Gastroesophageal sphincter (tissue), 4 donors: ENCODE measurements at places on chromosomes 16 and 17. TPM values are rescaled to one million over a fixed set of nuclear protein-coding genes. Genes with fewer than 3 reads are reported as not detected.

Gene UBE2I
- 78.0 TPM for total RNA-seq

Gene C16orf96
- not detected for total RNA-seq

Gene GRB7
- 0.85 TPM for total RNA-seq

Gene ZNRF1
- total RNA-seq = 18.0 TPM

Gene PYDC1
- total RNA-seq = not detected

Gene SECTM1
- 18.9 TPM for total RNA-seq

Gene BFAR
- total RNA-seq = 56.8 TPM

Gene CHST6
- 0.62 TPM for total RNA-seq

Gene KRT13
- 1,501 TPM for total RNA-seq

Gene TBC1D3K
- total RNA-seq = not detected

Gene AGRP
- not detected for total RNA-seq

Gene MSI2
- 27.3 TPM for total RNA-seq

Gene NOS2
- 0.40 TPM for total RNA-seq

Gene ERN2
- total RNA-seq = not detected

Gene CDC6
- total RNA-seq = 1.2 TPM
